ENCODE measurements at places on chromosomes 7 and 10. TPM values are rescaled to one million over a fixed set of nuclear protein-coding genes. Genes with fewer than 3 reads are reported as not detected.

DNA sequence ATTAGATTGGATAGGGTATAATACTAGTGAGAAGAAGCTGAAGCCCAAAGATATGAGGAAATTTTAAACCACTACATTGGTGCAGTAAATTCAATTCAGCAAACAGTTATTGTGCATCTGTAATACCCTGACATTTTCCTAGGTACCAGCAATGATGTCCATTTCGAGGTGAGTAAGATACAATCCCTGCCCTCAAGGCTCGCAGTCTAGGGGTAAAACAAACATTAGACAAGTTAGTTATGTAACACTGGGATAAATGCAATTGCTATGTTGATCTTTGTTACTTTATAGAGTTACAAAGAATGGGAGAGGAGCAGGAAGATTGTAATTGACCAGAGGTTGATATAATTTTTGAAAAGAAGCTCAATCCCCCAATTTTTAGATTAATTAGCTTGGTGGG is 168.1 kb downstream of the PRKG1 start:
- no peak for DNase-seq
- no peaks in the 10 kb centered on the region for H3K27me3 ChIP-seq
- no peak overlapping the region for H3K4me3 ChIP-seq
- no peak overlapping the region for H3K27ac ChIP-seq
- no peaks in the 10 kb centered on the region for H3K36me3 ChIP-seq
- H3K4me1 ChIP-seq: no peaks in the 10 kb centered on the region

DNA sequence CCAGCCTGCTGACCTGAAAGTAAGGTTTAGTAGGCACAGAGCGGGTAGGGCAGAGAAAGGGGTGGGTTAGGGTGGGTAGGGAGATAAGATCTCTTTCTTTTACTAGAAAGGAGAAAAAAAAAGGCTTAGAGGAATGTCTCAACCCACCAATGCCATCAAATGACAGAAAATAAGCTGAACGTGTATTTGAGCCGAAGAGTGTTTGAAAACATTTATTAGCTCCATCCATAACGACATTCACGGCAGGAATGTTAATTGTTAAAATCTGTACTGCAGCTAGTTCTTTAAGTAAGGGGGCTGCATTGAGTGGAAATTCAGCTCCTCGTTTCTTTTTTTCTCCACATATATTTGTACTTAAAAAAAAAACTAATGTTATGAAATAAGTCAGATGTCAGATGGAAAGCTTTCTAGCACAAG is 63.7 kb upstream of the ARID5B start:
- H3K4me1 ChIP-seq: peaks cover 29% of the 10 kb centered on the region
- no peaks in the 10 kb centered on the region for H3K36me3 ChIP-seq
- DNase-seq: no peak
- H3K27ac ChIP-seq: no peak overlapping the region
- H3K4me3 ChIP-seq: no peak overlapping the region

DNA sequence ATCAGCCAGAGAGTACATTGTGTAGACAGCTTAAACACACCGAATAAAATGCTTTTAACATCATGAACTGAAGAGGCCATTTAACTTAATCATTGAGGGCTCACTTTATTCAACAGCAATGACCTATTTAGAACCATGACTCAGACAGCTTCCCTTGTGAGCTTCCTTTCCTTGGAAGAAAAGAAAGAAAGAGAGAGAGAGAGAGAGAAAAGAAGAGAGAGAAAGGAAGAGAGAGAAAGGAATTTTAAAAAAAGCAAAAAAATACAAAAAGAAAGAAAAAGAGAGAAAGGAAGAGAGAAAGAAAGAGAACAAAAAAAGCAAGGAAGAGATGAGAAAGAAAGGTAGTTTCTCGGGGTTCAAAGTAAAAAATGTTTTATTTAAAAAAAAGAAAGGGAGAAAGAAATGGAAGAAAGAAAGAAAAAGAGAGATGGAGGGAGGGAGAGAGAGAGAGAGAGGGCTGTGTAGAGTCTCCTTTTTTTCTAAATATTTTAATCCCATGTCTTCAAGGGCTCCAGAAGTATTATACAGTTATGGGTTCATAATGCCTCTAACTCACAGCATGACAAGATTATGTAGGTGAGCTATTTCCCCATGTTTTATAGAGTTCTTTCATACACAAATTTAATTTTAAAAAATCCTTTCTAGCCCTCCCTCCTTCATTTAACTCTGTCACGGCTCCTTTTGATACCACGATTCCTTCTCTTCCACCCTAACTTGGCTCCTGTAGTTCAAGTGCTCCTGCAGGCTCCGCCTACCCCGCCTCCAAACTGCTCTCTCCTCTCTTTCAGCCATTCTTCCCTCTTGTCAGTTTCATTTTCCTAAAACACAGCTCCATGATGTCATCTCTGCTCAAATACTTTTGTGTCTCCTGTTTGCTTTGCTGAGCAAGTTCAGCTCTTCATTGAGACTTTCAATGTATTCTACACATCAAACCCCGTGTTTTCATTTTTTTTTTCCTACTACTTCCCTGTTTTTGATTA is 85.5 kb downstream of the PRTFDC1 start:
- H3K4me3 ChIP-seq: no peak overlapping the region
- no peaks in the 10 kb centered on the region for H3K27me3 ChIP-seq
- no peak for DNase-seq
- H3K4me1 ChIP-seq: peaks cover 42% of the 10 kb centered on the region

GRCh38 chr7:104267701-104268368 is 60.0 kb upstream of the ORC5 start:
- DNase-seq: no peak
- H3K27me3 ChIP-seq: peaks cover 24% of the 10 kb centered on the region
- no peak overlapping the region for H3K4me3 ChIP-seq

The MNX1 gene
- 0.39 TPM for total RNA-seq

DNA sequence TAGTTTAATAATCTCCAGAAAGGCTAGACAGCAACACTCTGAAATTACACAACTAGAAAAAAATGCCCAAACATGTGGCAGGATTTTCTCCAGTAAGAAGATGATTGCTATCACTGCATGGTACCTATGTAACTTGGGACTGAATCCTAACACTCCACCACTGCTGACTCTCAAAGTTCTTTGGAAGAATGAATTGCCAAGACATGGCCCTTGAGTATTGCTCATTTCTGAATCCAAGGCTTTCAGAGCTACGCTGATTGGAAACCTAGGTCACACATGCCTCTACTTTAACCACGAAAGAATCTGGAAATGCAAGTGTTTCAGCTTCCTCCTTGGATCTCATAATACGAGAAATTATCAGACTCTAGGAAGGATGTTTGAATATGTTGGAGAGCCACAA is 167.5 kb upstream of the CELF2 start:
- H3K4me3 ChIP-seq: no peak overlapping the region
- no peak overlapping the region for H3K27ac ChIP-seq
- DNase-seq: no peak
- H3K36me3 ChIP-seq: no peaks in the 10 kb centered on the region

The ZNF365 gene
- total RNA-seq: 0.30 TPM

DNA sequence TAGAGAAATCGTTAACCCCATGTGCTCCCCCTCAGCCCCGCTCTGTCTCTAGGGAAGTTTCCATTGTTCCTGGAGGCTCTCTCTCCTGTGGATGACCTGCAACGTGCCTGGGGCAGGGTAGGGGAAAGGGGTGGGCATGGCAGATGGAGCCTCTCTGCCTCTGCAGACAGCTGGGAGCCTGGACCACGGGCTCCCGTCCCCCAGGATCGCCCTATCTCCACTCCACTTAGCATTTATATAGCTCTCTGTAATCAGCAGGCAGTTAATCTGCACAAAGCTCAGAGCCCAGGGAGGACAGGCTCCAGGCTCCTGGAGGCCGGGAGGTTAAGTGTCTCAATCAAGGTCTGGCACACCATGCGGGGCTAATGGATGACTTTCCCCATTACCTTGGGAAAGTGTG is 369.7 kb downstream of the PLXNA4 start:
- no peak overlapping the region for H3K27ac ChIP-seq
- H3K4me3 ChIP-seq: no peak overlapping the region
- no peaks in the 10 kb centered on the region for H3K27me3 ChIP-seq
- no peaks in the 10 kb centered on the region for H3K4me1 ChIP-seq

GRCh38 chr10:633279-634245 is 55.9 kb downstream of the DIP2C start:
- H3K4me1 ChIP-seq: no peaks in the 10 kb centered on the region
- DNase-seq: no peak
- no peak overlapping the region for H3K4me3 ChIP-seq
- H3K36me3 ChIP-seq: no peaks in the 10 kb centered on the region
- no peak overlapping the region for H3K27ac ChIP-seq
- peaks cover 48% of the 10 kb centered on the region for H3K27me3 ChIP-seq

The TDRD1 gene
- total RNA-seq: 0.07 TPM

DNA sequence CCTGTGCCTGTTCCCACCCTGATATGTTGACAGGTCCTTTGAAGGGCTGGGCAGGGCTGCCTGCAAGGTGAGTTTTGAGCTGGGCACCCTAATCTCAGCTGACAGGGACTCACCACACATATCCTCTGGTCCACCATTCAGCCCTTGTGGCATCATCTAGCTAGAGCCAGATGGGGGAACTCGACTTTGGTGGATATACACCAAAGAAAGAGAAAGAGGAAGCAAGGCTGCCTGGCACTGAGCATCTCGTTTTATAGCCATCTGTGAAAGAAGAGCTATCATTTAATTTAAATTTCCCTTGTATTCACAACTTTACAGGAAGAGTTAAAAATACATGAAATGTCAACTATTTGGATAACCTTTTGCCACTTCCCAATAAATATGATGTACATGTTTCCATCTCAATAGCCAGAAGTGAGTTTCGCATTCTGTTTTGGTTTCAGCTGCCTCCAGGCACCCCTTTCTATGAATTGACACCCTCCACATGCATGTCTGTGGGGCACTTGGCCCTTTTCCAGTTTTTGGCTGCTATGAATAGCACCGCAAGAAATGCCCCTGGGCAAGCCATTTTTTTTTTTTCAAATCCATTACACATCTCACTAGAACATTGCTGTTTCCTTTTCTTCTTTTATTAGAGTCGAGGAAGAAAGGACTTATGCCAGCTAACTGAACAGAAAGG is 22.9 kb upstream of the GRB10 start:
- H3K36me3 ChIP-seq: no peaks in the 10 kb centered on the region
- DNase-seq: no peak
- peaks cover 7% of the 10 kb centered on the region for H3K27me3 ChIP-seq
- no peak overlapping the region for H3K27ac ChIP-seq
- peaks cover 14% of the 10 kb centered on the region for H3K4me1 ChIP-seq

GRCh38 chr10:12531305-12532220 is 182.2 kb downstream of the CAMK1D start:
- no peaks in the 10 kb centered on the region for H3K36me3 ChIP-seq
- H3K27ac ChIP-seq: no peak overlapping the region
- H3K27me3 ChIP-seq: no peaks in the 10 kb centered on the region
- H3K4me1 ChIP-seq: peaks cover 18% of the 10 kb centered on the region
- H3K4me3 ChIP-seq: no peak overlapping the region
- no peak for DNase-seq
